ENCODE measurements at places on chromosomes 3 and 15. TPM values are rescaled to one million over a fixed set of nuclear protein-coding genes. Genes with fewer than 3 reads are reported as not detected.

- DNase-seq, result peak; percentile 71
These were observed 279.3 kb upstream of the LRRFIP2 start for GRCh38 chr3:37453393-37454389.

The ETFA gene
- 151 TPM for total RNA-seq

The GPR149 gene
- 0.41 TPM for total RNA-seq

The CRYGS gene
- 0.62 TPM for total RNA-seq

GRCh38 chr15:73969151-73969759, 22.8 kb downstream of the STOML1 start:
- no peak for DNase-seq

- peak; percentile 29 for DNase-seq
These were observed 87.8 kb upstream of the UBE2E2 start for GRCh38 chr3:23115171-23115877.

DNA sequence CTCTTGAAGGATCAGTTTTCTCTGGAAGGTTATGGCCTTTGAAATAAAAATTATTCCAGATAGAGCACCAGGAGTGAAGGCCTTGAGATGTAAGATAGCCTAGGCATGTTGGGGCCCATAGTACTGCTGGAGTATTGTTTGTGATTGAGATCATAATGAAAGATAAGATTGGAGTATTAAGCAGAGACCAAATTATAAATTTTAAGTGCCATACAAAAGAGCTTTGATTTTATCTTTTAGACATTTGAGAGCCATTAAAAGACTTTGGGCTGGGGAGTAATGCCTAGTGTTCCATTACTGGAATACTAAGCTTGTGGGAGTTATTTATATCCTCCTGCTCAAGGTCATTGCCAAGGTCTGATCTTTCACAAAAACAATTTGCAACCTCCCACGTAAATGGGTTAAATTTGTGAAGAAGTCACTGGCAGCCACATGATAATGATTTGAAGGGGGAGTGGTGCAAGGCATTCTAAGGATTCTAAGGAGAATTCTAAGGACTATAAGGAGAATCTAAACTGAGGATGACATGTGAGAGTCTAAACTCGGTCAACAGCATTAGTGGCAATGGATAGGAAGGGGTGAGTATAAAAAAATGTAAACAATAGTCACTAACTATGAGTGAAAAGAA, 12.8 kb downstream of the ELL3 start:
- DNase-seq, result no peak

The MUC20 gene
- total RNA-seq, result 11.5 TPM

The FAM3D gene
- total RNA-seq, result 14.9 TPM

DNA sequence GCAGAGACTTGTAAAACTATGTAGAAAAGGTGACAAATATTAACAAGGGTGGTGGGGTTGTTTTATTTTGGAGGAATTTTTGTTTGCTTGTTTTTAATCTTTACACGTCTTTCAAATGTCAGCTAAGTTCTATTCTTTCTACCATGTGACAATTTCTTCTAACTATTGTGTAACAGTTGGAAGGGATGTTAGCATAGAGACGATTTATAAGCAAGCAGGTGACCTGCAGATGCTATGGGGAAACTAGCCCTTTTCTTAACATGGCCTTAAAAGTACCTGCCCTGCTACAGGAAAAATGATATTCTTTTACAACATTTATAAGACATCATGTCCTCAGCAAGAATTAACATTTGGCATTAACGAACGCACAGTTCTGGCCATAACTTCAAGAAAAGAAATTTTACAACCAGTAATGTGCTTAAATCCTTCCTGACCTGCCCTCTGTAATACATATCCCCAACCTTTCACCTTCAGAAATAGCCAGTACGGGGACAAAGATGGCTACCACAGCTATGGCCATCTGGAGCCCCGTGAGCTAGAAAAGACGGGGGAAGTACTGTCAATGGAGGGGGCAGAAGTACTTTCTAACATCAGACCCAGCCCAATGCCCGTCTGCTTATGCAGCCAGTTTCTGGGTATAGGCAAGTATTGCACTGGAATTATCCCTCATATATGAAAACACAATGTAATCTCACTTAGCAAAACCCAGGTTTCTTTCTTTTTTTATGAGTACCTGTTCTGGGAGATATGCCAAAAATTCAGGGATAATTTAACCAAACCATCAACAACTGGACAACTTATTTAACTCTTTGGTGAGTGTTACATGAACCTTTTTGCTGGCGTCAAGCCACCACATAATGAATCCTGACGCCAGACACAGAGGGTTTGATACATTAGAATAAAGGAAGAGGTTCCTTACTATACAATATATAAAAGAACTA, 67.7 kb upstream of the NR2F2 start:
- DNase-seq, result no peak

The A4GNT gene
- total RNA-seq, result not detected
